ENCODE measurements at places on chromosomes 1 and 21. TPM values are rescaled to one million over a fixed set of nuclear protein-coding genes. Genes with fewer than 3 reads are reported as not detected.

The SH2D1B gene
- total RNA-seq, result not detected

The RNU1-3 gene
- total RNA-seq, result under 0.01 TPM

The CAMK1G gene
- 0.23 TPM for total RNA-seq

The CR2 gene
- total RNA-seq, result not detected

The SLC37A1 gene
- total RNA-seq, result 4.8 TPM

The SEMA6C gene
- 2.0 TPM for total RNA-seq

All from smooth muscle cell of the pulmonary artery (primary cell).